T-helper 17 cell (primary cell): ENCODE measurements at places on chromosomes 11 and 22.

GRCh38 chr11:131198161-131199014 lies 172.0 kb upstream of the NTM start:
- no peak overlapping the region for H3K4me3 ChIP-seq
- DNase-seq: no peak
- no peaks in the 10 kb centered on the region for H3K4me1 ChIP-seq
- no peaks in the 10 kb centered on the region for H3K36me3 ChIP-seq

DNA sequence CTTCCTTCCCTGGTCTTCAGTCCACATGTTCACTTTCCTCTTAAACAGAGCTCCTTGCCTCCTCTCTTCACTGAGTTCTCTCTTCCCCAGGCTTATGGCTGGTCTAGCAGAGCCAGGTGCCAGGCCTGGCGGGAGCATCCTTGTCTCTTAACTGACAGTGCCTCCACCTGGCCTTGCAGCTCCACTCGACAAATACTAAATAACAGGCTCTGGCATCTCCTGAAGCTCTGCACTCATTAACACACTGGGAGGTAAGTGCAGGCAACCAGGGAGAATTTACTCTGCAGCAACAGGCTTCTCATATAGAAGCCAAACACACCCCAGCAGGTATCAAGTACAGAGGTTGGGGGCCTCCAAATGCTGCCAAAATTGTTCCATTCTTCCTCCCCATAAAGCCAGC lies 438.1 kb downstream of the SOX6 start:
- peaks cover 2% of the 10 kb centered on the region for H3K36me3 ChIP-seq
- H3K27me3 ChIP-seq: peaks cover 5% of the 10 kb centered on the region
- H3K4me3 ChIP-seq: no peak overlapping the region
- H3K4me1 ChIP-seq: no peaks in the 10 kb centered on the region
- no peak for DNase-seq

GRCh38 chr11:3003396-3004231 lies 11.5 kb upstream of the NAP1L4 start:
- no peaks in the 10 kb centered on the region for H3K27me3 ChIP-seq
- H3K27ac ChIP-seq: peak overlapping the region; percentile 70
- H3K4me3 ChIP-seq: no peak overlapping the region
- H3K4me1 ChIP-seq: peaks cover 6% of the 10 kb centered on the region
- DNase-seq: no peak
- peaks cover 13% of the 10 kb centered on the region for H3K36me3 ChIP-seq

DNA sequence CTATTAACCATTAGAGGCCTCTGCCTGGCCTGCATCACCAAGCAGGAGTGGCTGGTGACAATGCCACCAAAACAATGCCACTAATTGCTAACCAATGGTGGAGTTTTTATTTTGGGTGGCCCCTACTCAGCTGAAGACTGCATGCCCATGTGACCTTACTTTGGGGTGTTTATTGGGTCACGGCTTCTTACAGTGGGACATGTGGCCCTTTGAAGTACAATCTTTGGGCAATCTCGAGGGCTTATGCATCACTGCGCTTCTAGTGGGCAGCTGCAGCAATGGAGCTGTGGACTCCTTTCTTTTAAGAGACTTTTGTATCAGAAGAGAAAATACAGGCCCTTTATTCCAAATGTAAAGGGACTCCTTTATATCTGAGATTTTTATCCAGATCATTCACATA lies 85.7 kb downstream of the IGLL5 start:
- no peak for DNase-seq
- no peak overlapping the region for H3K27ac ChIP-seq
- peaks cover 58% of the 10 kb centered on the region for H3K27me3 ChIP-seq
- H3K4me3 ChIP-seq: no peak overlapping the region
- no peaks in the 10 kb centered on the region for H3K36me3 ChIP-seq

- no peak for DNase-seq
- no peaks in the 10 kb centered on the region for H3K36me3 ChIP-seq
- no peak overlapping the region for H3K27ac ChIP-seq
Measured at GRCh38 chr11:74019860-74020259, 11.0 kb upstream of the UCP3 start.

- peak overlapping the region; percentile 89 for H3K27ac ChIP-seq
- no peaks in the 10 kb centered on the region for H3K27me3 ChIP-seq
- H3K4me1 ChIP-seq: peaks cover 21% of the 10 kb centered on the region
Measured at GRCh38 chr22:41822317-41823057, 10.4 kb upstream of the SREBF2 start.

- DNase-seq: no peak
- no peak overlapping the region for H3K27ac ChIP-seq
- peaks cover 58% of the 10 kb centered on the region for H3K27me3 ChIP-seq
Measured at GRCh38 chr11:8354622-8355415, 91.1 kb upstream of the LMO1 start.

GRCh38 chr11:122101625-122102291 lies 14.3 kb downstream of the BLID start:
- H3K36me3 ChIP-seq: no peaks in the 10 kb centered on the region
- H3K4me1 ChIP-seq: peaks cover 9% of the 10 kb centered on the region
- no peak overlapping the region for H3K4me3 ChIP-seq
- H3K27ac ChIP-seq: no peak overlapping the region

DNA sequence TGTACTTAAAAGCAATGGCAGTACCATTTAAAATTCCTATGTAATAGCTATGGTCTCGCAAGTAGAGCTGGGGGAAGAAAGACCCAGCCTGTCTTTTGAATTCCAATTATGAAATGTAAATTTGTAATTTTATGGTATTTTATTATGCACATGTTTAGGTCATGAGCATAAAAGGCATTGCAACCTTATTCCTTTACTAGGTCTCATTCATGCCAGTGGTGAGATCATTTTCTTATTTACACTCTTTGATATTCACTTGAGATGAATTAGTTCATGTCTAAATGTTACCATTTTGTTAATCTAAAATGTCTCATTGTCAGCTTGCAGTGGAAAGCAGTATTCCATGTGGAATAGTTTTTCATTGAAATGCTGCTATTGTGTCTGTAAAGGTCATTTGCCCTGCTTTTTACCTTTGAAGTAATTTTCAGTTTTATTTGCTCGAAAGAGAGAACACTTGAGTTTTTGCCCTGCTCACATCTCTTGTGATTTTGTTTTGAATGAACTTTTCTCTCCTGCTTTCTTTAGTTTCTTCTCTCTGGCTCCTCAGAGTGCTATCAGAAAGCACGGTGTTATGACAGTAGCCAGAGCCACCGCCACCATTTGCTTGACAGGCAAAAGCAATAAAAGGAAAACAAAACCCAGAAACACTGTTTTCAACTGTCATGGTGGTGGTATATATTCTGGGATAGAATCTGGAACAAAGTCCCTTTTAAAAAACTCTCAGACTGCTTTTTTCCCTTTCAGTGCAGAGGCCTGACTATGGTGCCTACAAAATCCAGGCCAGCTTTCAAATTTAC lies 37.2 kb upstream of the RAG2 start:
- H3K4me3 ChIP-seq: no peak overlapping the region
- DNase-seq: no peak

DNA sequence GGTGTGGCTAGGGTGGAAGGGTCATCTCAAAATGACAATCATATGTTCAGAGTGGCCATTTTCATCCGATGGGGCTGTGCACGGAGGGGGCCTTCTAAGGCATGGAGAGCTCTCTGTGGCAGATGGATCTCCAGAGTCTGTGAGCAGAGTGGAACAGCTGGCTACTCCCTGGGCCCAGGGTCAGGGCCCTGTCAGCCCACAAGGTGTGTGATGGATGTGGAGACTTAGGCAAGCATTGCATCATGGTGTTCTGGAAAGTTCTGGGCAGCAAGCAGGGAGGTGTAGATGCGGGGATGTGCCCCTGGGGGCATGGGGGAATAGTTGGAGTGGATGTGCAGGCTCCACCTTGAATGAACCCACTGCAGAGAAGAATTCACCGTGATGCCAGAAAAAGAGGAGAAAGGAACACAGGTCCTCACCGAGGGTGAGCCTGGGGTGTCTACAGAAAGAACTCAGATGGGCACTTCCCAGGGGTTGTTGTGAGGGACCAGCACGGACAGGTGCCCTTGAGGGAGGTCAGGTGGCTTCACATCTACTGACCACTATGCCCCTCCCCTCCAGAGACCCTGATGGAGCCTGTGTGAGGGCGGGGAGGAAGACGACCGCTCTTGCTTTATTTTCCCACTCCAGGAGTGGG lies 51.1 kb downstream of the CHRDL2 start:
- no peak overlapping the region for H3K27ac ChIP-seq
- peaks cover 12% of the 10 kb centered on the region for H3K36me3 ChIP-seq
- H3K4me3 ChIP-seq: no peak overlapping the region
- DNase-seq: no peak
- H3K27me3 ChIP-seq: peaks cover 45% of the 10 kb centered on the region

DNA sequence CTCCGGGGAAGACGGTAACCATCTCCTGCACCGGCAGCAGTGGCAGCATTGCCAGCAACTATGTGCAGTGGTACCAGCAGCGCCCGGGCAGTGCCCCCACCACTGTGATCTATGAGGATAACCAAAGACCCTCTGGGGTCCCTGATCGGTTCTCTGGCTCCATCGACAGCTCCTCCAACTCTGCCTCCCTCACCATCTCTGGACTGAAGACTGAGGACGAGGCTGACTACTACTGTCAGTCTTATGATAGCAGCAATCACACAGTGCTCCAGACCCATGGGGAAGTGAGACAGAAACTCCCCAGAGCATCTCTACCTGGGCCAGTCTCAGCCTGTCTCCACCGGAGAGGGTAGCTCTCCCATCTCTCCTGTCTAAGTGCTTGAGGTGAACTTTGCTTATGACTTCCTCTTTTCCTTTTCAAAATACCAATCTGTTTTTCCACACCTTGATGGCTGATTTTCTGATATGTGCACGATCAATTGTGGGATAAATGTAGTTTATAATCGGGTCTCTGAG lies 48.5 kb upstream of the VPREB1 start:
- H3K36me3 ChIP-seq: no peaks in the 10 kb centered on the region
- H3K27ac ChIP-seq: no peak overlapping the region
- DNase-seq: no peak

DNA sequence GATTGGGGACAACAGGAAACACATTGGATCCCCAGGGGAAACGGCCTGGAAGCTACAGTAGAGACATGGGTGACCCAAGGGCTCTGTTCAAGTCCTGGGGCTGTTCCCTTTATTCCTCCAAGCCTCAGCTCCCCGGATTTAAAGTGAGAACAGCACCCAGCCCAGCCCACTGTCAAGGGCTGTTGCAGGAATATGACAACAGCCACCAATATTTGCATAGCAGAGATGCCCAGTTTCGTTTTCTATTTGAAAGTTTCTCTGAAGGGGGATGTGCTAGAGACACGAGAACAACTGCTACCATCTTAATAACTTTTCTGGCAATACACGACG lies 81.1 kb upstream of the WNT7B start:
- DNase-seq: no peak
- H3K4me1 ChIP-seq: peaks cover 32% of the 10 kb centered on the region
- peak overlapping the region; percentile 67 for H3K4me3 ChIP-seq
- H3K27ac ChIP-seq: peak overlapping the region; percentile 94
- H3K27me3 ChIP-seq: no peaks in the 10 kb centered on the region

DNA sequence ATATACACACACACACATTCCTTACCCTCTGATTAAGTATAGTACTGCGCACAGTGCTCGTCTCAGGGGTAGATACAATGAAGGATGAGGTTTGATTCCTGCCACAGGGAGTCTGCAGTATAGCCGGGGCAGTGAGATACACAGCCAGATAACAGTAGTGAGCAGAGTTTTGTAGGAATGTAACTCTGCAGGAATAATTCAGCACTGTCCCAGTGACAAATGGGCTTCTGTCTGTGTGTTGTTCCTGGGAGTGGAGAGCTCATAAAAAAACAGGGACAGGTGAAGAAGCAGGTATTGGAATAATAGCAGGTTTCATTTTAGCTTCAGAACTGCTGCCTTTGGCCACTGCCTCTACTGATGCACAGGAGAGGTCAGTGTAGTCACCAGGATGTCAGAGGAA lies 85.3 kb upstream of the OR9Q1 start:
- H3K27ac ChIP-seq: no peak overlapping the region
- H3K4me3 ChIP-seq: no peak overlapping the region
- DNase-seq: no peak
- peaks cover 2% of the 10 kb centered on the region for H3K36me3 ChIP-seq

DNA sequence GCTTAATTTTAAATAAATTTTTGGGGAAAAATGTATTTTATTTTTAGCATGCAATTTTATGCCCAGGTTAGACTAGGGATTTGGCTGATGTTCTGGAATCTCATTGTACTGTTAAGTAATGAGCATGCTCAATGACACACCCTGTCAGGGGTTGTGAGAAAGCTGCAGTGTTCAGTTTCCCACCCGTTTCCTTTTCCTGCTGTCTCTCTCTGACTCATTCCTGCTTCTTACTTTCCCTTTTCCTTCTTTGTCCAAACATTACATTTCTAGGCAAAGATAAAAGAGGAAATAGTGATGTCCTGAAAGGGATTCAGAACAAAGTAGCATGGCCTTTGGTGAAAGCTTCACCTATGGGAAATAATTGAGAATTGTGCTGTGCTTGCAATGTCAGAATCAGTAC lies 22.7 kb downstream of the OOSP3 start:
- H3K27ac ChIP-seq: no peak overlapping the region
- no peaks in the 10 kb centered on the region for H3K4me1 ChIP-seq

DNA sequence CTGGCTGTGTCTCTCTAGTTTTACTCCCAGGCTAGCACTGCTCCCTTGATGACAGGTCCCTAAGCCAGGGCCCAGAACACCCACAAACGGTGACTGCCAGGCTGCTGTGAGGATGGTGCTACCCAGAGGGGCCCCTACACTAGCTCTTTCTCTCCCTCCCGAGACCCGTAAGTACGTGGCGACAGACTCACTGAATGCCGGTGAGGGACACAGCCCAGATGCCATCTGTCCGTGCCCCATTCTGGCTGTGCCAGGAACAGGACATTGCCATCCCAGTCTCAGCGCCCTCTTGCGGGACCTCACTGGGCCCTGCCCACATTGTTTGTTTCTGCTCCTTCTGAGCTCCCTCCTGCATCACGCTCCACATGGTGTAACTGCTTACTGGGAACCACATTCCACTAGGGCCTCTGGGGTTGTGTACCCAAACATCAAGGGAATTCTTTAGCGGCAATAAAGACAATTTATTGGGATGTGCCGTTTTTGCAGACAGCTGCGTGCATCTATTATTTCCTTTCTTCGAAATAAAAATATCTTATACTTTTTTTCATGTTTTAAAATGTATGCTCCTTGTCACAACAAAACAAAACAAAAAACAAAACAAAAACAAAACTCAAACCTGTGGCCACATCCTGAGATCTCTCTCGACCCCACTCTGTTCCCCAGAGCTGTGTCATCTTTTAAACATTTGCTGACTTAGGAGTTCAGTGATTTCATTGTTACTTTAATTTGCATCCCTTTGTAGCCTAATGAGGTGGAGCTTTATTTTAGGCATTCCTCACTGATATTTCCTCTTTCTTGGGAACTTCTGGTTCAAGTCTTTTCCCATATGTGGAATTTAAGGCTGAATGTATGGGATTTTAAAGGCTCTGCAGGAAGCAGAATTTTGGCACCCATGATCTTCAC lies 4.4 kb upstream of the TPCN2 start:
- H3K27me3 ChIP-seq: peaks cover 5% of the 10 kb centered on the region
- H3K4me3 ChIP-seq: no peak overlapping the region
- H3K36me3 ChIP-seq: no peaks in the 10 kb centered on the region
- no peak overlapping the region for H3K27ac ChIP-seq
- H3K4me1 ChIP-seq: peaks cover 9% of the 10 kb centered on the region
